ENCODE measurements at places on chromosomes 16 and 17.

GRCh38 chr17:15648386-15648785, 28.9 kb upstream of the FBXW10B start:
- no peak for DNase-seq

- DNase-seq: peak; percentile 65
These were observed 7.0 kb upstream of the MILR1 start for GRCh38 chr17:64441772-64442540.

DNA sequence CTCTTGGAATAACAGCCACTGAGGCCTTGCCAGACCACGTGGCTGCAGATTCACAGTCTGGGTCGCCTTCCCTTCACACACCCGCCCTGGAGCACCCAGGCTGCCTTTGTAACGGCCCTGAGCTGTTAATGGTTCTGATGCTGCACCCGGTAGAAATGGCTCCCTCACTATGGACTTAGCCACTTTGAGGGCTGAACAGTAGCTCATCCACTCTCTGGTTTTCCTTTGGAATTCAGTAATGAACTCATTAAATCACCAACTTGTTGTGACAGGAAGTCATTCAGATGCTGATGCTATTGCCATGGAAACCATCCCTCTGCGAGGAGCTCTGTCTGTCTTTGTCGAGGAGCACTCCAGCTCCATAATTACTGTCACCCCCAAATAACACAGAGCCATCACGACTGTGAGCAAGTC, 59.2 kb downstream of the CDK5R1 start:
- peak; percentile 30 for DNase-seq

GRCh38 chr16:17499223-17499902, 28.6 kb upstream of the XYLT1 start:
- DNase-seq: no peak

DNA sequence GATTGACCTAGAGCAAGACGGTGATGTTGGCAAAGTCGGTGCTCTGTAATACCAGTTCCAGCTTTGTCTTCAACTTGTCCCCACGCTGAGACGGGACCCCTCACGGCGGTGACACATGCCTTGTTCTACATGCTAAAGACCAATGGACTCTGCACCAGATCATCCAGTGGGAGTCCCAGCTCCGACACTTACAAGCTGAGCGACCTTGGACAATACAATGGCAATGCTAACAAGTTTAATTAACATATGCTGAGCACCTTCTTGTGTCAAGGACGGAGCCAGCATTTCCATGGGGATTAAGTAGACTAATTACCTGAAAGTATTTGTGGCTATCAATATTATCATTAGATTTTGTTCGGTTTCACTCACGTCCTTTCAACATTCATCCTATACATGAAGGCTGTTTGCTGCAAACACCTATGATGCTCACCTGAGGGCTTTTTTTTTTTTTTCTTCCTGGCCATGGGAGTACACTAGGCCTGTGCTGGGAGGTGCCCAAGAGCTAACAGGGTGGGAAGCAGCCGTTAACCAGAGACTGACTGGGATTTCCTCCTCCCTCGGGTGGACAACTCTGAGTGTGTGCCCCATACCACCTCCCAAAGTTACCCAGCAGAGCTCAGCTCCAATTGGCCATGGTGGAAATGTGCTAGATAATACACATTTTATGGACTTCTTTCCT, 308.6 kb upstream of the ZFHX3 start:
- DNase-seq: no peak

GRCh38 chr17:66724581-66725341, 110.2 kb upstream of the CACNG5 start:
- DNase-seq: peak; percentile 54

DNA sequence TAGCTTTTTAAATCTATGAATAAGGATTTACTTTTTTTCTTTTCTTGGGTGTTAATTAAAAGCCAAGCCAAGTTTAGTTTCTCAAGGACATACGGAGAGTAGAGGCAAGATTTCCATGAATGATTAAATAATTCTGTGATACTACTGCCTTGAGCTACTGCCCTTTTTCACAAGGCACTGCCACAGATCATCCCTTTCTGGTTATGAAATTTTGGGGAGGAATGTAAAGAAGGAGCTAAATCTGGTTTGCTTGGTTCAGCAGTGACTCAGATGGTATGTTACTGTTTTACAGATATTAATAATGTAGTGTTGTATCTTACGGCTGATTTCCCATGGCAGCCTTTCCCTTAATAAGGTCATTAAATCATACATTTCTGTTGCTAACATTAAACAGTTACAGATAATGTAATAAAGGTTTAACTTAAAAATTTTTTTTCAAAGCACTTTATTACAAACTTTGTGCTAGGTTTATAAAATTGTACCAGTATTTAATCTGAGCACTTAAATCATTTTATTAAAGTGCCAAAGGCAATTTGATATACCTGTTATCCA, 2.6 kb downstream of the WSB1 start:
- peak; percentile 80 for DNase-seq

GRCh38 chr17:58997756-58998553, 108.7 kb downstream of the TRIM37 start:
- DNase-seq: peak; percentile 36

GRCh38 chr16:82008957-82009592, 2.2 kb downstream of the SDR42E1 start:
- no peak for DNase-seq

DNA sequence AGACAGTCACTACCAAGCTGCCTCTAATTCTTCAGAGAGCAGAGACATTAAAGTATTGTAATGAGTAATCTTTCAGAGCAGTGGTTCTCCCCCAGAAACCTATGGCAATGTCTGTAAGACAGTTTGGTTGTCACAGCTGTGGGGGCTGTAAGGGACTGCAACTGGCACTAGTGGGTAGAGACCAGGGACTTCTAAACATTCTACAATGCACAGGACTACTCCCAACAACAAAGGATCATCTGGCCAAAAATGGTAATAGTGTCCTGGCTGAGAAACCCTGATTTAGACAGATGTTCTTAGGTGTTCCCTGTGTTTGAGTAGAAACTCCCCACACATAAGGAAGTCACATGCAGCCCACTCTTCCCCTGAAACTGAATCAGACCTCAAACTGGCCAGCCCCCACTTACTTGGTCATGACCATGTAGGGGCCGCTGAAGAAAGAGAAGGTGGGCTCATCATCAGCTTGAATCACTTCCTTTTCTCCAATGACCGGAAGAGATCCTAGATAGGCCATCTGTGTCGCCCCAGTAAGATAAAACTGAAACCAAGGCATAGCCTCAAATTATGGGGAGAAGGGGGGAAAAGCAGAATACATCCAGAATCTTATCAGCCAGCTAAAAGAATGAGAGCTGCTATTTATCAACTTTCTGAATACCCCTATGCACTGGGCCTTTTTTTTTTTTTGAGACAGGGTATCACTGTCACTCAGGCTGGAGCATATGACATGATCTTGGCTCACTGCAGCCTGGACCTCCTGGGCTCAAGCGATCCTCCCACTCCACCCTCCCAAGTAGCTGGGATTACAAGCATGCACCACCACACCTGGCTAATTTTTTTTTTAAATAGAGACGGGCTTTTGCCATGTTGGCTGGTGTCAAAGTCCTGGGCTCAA, 75.8 kb downstream of the TEX14 start:
- DNase-seq: no peak

DNA sequence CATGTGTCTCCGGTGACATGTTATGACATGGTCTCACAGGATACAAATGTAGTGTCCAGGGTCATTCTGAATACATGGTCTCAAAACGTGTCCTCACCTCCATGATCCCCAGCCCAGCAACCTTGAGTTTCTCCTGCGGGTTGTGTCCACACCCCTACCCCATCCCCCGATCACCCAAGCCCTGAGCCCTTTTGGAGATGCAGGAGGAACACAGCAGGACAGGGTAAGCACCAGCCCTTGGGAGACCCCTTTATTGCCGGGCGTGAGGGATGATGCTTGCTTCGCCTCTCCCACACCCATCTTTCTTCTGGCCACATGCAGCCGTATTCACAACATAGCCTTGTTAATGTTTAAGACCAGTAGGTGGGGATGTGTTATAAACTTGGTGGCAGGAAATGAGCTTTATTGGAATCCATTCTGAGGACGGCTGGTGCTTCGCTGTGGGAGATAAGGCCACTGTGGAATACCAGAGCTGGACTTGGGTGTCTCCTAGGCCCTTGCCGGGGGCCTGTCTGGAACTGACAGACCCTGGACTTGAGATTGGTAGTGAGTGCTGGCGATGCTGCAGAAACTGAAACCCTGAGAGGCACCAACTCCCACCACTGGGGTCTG, 5.5 kb downstream of the TMEM132E start:
- DNase-seq: peak; percentile 6

DNA sequence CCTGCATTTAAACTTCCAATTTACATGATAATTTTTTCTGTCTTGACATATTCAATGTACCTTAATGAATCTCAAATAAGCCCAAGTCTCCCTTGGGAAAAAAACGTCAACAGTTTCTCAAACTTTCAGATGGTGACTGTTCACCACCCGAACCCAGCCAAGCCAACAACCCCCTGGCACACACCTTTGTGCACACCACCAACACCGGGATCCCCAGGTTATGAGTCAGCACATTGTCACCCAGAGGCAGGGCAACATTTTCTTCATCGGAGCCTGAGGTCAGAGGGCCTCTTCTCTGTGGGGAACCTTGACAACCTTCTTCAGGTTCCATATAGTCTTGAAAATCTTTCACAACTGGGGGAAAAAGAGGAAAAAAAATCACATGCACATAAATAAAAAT, 15.5 kb downstream of the DYNC1LI2 start:
- DNase-seq: no peak

DNA sequence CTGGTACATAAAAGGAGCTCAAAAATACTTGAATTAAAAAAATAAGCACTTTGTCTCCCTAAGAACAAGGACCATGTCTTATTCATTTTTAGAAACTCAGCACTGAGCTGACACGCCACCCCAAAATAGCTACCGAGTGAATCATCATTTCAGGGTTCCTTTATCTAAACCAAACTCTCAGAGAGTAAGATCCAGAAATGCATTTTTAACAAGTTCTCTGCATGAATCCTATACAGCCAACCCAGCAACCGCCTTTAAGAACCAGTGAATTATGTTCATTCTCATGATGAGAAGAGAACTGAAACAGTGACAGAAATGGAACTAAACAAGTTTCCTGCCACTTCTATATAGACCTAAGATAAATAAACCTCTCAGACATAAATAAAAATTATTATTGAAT, 8.7 kb downstream of the C16orf87 start:
- peak; percentile 54 for DNase-seq

DNA sequence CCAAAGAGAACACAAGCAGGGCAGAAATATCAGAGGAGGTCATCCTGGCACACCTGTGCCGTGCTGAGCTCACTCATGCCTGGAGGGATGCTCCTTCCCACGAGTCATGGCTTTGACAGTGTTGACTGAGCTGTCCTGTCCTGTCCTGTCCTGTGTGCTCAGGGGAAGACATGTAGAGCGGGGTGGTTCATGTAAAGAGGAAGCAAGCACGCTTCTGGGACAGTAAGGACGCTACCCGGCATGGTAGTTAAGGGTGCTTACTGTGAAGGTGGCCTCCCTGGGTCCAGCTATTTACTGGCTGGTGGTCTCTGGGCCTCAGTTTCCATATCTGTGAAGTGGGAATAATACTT, 398 bp downstream of the LGALS9 start:
- no peak for DNase-seq

- peak; percentile 71 for DNase-seq
These were observed 64.3 kb downstream of the PIGL start for GRCh38 chr17:16281351-16281750.

GRCh38 chr17:37642681-37643080, 565 bp downstream of the DDX52 start:
- DNase-seq: peak; percentile 13

- DNase-seq: no peak
These were observed 806 bp downstream of the RAD51C start for GRCh38 chr17:58693208-58693607.

DNA sequence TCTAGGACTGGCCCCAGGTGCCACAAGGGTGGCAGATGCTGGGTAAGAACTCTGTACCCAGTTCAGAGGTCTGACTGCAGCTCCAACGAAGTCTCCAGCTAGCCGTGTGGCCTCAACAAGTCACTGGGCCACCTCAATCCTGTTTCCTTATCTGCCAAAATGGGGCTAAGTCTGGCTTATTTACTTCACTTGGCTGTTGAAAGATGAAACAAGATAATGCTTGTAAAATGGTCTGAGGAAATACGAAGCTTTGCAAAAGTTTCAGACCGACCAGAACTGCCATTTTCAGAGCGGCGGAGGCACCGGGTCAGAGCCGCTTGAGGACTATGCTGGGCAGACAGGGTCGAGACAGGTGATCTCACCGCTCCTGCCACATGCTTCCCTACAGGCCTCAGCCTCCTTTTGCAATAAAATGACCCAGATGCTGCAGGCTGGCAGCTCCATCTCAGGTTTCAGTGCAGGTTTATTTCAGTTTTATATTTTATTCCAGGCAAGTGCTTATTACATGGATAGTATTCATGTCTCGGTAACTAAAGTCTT, 17.2 kb downstream of the MNT start:
- no peak for DNase-seq

- no peak for DNase-seq
These were observed 11.7 kb downstream of the LDHD start for GRCh38 chr16:75104836-75105235.

DNA sequence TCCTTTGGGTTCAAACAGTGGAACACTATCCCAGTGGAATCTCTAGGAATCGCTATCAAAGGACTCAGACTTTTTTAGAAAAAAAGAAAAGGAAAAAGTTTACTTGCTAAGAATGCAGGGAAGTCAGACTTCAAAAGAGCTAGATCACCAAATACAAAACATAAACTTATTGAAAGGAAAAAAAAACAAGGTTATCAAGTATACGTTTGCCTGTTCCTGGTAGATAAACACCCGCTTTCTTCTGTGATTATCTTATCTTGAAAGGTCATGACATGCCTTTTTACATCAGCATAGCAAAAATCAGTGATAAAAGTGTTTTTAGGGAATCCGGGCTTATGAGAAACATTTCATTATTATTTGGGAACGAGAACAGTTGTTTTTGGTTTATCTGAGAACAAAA, 129.3 kb upstream of the TMEM97 start:
- no peak for DNase-seq

DNA sequence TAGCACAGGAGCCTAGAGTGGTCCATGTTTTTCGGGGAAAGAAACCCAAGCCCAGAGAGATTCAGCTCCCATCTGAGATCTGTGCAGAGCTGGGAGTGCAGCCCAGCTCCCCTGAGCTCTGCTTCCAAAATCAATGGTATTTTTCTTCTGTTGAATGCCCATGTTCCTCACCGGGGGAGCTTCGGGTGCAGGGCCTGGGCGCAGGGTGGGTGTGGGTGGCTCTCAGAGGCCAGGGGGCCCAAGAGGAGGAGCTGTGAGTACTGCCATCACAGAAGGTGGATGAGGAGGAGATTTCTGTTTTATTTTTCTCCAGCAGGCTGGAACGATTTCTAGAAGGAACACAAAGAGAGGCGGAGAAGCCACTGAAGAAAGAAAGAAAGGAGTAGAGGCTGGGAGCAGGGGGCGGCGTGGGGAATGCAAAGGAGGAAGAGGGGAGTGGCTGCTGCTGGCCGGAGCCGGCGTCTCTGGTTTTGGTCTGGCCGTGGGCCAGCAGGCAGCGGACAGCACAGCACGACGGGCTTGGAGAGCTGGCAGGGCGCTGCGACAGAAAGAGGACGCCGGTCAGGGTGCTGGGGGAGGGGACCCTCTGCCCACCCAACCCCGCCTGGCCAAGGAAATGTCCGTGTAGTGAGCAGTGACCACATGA, 76.2 kb upstream of the KSR1 start:
- peak; percentile 62 for DNase-seq
